Activated CD4-positive, alpha-beta T cell treated with anti-CD3 and anti-CD28 coated beads for 24 hours (primary cell): ENCODE measurements at places on chromosomes 11 and 22.

GRCh38 chr11:28760676-28761390 lies 652.6 kb downstream of the METTL15 start:
- no peak for DNase-seq

- no peak for DNase-seq
Measured at GRCh38 chr11:128830290-128831173, 36.6 kb downstream of the KCNJ1 start.

DNA sequence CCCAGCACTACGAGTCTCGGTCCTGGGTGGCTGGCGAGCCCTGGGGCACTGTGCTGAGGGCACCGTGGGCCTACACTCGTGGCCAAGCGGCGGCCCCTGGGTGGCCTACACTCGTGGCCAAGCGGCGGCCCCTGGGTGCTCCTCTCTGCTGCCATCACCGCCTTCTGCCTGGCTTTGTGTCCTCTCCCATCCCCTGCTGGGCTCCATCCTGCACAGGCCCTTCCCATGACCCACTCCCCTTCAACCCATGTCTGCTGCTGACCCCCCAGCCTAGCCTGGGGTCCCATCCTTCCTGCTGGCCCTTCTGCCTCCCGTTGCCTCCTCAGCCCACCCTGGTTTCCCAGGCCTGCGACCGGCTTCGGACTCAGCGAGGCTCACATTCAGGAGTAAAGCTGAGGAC lies 87.4 kb upstream of the CLDN5 start:
- DNase-seq, result no peak

DNA sequence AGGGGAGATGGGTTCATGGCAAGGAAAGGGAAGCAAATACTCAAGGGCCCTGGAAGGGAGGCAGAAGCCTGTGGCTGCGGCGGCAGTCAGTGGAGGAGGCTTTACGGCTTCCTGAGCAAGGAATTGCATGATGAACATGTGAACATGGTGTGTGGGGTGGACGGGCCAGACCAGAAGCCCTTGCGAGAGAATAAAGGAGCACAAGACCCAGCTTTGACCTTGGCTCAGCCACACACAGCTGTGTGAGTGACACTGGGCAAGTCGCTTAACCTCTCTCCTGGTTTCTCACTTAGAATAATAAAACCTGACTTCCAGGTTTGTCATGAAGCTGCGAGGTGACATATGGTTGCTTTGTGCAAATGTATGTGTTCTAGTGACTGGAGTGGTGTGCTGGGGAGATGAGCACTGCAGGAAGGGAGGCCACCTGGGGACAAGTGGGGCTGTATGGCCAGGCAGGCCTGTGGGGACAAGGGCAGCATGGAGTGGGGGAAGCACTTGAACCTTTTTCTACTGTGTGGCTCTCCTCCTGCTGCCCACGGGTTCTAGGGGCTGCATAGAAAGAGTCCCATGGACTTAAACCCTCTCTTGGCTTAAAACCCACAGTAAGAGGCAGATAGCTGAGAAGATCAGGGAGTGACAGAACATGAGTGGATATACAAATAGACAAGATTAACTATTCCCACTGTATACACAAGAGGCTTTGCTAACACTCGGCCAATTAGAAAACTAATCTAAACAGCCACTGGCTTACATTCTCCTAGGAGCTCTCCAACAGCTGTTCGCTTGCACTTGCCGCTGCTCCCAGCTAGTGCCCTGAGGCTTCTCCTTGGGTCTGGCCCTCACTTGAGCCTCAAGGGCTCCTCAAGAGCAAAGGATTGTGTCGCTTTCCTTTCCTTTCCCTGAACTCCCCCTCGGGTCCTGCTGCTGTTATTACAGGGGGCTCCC lies 67.3 kb upstream of the CDON start:
- DNase-seq, result no peak

DNA sequence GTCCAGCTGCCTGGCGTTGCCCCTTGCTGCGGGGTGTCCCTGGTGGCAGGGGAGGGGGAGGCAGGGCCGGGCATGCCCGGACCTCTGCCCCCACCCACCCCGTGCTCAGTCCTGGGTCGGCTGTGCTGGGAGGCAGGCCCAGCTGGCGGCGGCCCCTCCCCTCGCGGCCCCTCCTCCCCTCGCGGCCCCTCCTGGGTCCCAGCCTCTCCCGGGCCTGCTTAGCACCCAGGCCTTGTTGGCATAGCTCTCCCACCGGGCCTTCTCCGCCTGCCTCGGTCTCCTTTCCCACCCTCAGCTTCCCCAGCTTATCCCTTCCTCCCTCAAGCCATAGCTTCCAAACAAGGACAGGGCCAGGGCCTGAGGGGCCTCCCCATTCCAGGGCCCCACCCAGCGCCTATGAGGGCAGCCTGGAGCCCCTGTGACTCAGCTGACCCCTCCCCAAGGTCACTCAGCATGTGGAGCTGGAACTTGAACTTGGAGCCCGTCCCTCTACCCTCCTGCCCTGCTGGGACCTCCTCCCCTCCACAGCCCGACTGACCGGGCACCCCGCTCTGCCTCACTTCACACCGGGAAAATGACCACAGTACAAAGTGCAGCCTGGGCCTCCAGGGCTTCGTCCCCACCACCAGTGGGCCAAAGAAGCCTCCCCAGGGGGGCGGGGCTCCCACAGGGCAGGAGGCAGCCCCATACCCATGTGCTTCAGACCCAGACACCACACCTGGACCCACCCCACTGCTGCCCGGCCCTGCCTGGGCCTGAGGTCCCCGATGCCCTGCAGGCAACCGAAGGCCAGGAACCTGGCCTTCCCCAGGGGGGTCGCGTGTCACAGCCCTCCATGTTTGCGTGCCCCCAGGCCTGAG lies 1.2 kb downstream of the EPS8L2 start:
- no peak for DNase-seq

- DNase-seq, result peak; percentile 90
Measured at GRCh38 chr22:50341977-50342650, 1.0 kb upstream of the PPP6R2 start.

DNA sequence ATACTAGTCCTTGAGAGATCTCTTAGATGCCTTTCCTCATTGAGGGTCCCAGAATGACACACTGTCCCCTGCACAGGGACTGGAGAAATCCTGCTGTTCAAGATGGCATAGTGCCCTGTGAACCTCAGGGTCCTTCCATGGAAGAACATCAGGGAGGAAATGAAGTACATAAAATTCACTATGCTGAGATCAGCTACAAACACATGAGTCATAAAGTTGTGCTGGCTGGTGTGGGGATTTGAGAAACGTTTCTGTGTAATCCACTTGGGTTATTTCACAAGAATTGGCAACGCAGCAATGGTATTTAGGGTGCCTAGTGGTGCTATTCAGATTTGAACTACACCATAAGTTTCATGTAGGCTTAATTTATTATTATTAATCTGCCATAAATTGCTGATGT lies 174.4 kb downstream of the MAML2 start:
- no peak for DNase-seq

DNA sequence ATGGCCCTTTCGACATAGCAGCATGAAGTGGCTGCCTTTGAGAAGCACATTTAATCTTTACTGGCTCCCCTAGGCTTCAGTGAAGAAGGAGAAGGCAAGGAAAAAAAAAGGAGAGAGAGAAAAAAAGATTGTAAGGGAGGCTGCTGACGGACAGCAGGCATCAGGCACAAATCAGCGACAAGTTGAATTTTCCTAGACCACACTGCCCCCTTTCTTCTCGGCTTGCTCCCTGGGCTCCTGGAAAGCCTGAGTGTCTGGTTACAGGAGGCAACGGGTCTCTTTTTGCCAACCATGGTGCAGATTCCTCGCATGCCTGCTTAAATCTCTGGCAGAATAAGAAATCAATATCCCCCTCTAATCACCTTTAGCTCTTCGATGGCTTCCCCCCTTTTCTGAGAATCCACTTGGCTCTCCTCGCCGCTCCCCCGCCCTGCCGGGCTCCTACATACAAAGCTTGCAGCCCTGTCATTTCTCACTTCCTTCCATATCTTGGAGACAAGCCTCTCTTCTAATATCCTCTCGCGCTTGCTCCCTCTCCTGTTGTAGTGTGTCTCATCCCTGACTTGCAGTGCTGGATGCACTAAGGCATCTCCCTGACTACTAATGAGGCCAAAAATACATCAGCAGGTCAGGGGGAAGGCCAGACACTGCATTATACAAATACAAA lies 14.3 kb downstream of the BLID start:
- DNase-seq, result no peak

DNA sequence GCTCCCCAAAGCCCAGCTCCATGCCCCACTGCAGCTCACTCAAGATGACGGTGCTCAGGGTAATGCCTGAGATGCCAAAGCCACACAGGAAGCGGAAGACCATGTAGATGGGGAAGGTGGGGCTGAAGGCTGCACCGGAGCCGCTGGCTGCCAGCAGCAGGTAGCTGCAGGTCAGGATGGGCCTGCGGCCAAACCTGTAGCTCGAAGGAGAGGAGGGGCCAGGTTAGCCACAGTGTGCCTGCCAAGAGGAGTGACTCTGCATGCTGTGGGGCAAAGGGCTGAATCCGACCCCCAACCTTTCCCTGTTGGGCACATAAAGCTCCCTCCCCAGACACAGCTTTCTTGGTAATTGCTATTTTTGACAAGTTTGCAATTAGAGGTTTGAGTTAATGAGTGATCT lies 14.9 kb upstream of the SLC22A6 start:
- DNase-seq, result no peak

- no peak for DNase-seq
Measured at GRCh38 chr22:44668190-44668885, 33.7 kb upstream of the PRR5 start.

DNA sequence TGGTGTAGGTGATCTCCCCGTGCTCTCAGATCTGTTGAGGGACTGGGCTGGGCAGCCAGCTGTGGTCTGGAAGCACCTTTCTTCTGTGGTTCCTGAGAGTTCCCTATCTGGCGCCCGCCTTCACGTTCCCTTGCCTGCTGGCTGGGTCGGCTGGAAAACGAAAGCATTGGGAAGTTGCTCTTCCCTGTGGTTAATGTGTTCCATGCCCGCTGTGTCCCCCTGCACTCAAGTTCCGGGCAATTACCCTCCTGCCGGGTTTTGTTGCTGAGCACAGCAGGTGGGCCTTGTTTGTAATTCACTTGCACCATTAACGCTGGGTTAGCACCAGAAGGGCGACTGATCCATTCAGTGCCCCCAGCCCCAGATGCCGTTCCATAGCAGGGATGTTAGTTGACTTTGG lies 134.1 kb downstream of the GRIK4 start:
- no peak for DNase-seq

DNA sequence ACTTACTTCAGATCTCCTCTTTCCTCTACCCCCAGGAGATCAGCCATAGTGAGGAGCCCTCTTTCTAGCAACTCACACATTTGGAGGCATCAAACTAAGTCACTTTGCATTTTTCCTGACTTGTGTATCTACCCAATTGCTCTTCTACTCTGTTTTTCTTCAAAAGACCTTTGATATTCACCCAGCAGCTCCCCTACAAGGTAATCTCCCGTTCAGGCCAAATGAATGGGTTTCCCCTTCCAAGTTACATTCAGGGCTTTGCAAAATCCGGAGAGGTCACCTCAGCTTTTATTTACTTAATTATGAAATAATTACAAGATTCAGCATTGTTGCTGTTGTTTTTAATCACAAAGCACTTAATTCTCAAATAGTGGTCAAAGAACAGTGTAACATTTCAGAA lies 6.1 kb downstream of the LARGE1 start:
- DNase-seq, result no peak

GRCh38 chr11:124569697-124570096 lies at the start of gene OR8A1:
OR8A1 (plus strand) TSS chr11:124569997; CDS start chr11:124570120, 123 bp downstream.
- no peak for DNase-seq

- DNase-seq, result no peak
Measured at GRCh38 chr11:1281326-1281973, 28.0 kb downstream of the TOLLIP start.

DNA sequence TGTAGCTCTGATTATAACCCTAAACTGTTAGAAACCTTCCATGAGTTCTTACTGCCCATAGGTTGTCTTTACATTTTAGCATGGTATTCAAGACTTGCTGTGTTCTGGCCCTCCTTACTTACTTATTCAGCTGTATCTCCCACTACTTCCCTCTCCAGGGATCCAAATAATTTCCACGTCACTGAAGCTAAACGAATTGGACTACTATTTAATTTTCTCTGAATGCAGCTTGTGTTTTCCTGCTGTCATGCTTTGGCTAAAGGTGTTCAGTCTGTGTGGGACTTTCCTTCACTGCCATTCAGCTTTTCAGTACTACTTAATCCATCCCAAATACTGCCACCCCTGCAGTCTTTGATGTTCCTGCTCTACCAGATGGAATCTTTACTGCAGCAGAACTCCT lies 88.3 kb downstream of the UVRAG start:
- DNase-seq, result no peak

- no peak for DNase-seq
Measured at GRCh38 chr11:1732418-1733008, 17.9 kb downstream of the IFITM10 start.

- no peak for DNase-seq
Measured at GRCh38 chr11:104891135-104891534, 7.1 kb downstream of the CASP12 start.
